Stimulated activated CD4-positive, alpha-beta T cell treated with anti-CD3 and anti-CD28 coated beads, Interleukin-4, amount 100 ng/mL, for 48 hours (primary cell): ENCODE measurements at places on chromosomes 4 and X.

GRCh38 chrX:40108959-40109287, 11.2 kb upstream of the BCOR start:
- DNase-seq, result peak; percentile 60

GRCh38 chr4:52743444-52744019, 7.7 kb downstream of the ERVMER34-1 start:
- DNase-seq, result no peak

DNA sequence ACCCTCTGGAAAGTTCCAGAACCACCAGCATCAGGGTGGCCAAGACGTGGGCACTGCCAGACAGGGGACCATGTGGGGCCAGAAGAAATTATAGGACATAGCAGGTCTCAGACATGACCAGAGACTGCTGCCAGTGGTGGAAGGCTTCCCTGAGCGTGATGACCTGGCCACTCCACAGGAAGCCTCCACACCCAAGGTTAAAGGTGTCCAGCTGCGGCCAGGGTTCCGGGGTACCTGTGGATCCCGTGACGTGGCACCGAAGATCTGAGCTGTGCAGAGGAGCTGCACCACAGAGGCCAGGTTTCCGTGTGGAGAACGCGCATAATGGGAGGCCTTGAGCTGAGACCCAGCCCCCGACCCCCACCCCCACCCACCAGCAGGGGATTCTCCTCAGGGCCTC, 16.4 kb upstream of the CTBP1 start:
- no peak for DNase-seq

DNA sequence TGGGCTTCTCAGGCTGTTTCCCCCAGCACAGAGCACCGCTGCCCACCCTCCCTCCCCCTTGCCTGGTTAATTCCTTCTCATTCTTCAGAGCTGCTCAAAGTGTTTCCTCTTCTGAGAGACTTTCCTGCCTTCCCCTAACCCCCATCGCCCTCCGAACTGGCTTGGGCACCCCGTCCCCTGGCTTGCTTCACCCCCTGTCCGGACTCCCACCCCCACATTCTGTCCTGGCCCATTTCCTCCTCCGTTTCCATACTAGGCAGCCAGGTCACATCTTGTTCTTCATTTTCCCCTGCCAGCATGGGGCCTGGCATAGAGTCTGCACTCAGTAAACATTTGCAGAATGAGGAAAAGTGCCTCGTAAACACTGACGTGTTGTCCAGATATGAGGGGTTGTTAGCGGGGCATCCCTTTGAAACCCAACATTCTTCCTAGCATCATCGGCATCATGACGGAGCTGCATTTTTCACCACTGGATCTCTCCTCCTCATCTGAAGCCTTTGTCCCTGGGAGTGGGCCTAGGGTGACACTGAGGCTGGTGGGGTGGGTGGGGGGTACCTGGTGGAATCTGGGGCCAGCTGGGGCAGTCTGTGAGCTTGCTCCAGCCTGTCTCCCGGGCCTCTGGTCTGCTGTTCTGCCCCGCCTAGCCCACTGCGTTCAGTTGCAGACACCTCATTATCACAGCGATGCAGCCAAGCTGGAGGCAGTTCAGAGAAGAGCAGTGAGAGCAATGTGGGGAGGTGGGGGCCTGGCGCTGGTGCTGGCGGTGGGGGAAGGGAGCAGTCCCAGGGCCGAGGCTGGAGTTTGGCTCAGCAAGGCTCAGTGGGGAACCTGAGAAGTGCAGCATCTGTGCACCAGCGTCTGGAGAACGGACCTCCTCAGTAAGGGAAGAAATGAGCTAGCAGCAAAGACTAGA, 149.4 kb upstream of the PJA1 start:
- no peak for DNase-seq

- DNase-seq, result no peak
Measured at GRCh38 chr4:150368667-150369066, 213.3 kb upstream of the MAB21L2 start.

DNA sequence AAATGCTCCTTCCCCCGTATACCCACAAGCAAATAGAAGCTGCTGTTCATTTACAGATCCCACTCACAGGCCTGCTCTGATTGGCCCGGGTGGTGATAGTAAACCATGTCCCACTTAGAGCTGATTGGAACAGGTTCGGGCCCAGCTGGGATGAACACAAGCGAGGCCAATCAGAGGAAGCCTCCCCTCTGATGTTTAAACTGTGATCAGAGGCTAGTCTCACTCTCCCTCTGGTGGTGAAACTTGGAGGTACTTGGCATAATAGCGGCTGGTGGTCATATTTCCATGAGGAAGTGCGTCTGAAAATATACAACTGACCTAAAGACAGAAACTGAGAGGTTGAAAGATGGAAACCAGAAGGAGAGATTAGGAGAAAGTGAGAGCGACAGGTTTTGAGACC, 51.5 kb upstream of the TRPC3 start:
- DNase-seq, result peak; percentile 8

DNA sequence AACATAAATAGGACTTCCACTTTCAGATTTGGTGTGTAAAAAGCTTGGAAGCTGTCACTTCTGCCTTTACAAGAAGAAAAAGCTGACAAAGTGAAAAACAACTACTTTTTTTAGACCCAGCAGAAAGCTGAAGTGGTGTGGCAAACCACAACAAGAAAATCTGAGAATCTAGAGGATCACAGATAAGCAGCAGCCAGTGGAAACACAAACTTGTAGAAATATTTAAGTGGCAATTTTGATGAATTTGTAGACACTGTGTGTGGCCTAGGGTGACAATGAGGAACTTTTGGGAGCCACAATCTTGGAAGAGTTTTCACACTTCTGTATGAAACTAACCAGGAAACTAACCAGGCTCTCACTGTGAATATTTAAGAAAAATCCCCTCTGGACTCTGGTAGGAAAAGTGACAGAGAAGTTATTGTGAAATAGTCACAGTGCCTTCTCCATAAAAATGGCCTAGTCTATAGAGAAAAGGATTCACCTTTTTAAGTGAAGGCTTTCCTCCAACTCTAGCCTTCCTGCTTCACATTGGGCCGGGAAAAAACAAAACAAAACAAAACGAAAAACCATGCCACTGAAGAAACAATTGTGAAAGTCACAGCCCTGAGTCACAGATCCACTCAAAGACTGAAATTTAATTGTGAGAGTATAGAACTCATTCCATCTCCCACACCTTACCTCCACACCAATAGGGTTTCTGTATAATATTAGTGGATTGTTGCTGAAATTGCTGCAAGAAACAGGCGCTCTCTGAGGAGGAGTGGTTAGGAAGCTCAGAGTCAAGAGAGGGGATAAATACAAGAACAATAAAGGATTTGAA, 26.7 kb upstream of the GUCY1A1 start:
- DNase-seq, result no peak

GRCh38 chrX:52577464-52578173, 60.8 kb upstream of the XAGE1B start:
- DNase-seq, result no peak

DNA sequence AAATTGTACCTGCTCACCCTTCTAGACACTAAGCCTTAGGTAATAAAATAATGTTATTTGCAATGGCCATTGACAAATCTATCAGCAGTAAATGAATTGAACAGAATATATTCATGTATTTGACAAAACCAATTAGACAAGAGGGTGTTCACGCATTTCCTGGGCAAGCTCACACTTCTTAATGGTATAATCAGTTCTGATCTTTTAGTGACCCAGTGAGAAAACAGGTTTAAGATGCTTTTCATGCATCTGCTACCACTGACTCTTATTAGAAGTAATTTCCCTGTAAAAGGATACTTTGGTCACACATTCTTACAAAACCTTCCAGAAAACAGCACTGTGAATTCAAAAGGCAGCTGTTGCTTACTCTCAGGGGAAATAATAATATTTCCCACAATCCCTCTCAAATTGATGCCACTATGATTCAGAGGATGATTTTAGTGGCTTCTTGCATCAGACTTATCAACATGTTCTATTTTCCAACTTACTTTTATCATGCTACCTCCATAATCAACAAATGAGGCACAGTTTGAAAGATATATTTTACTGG, 313.9 kb upstream of the NWD2 start:
- no peak for DNase-seq

- no peak for DNase-seq
Measured at GRCh38 chr4:182922501-182923284, 5.5 kb upstream of the DCTD start.

- DNase-seq, result peak; percentile 63
Measured at GRCh38 chr4:2793586-2794485, 951 bp downstream of the SH3BP2 start.

GRCh38 chr4:139171876-139172691, 4.9 kb downstream of the ELF2 start:
- DNase-seq, result no peak

- DNase-seq, result no peak
Measured at GRCh38 chr4:155305619-155306018, 71.1 kb downstream of the MAP9 start.

GRCh38 chr4:140296335-140297220, 76.9 kb upstream of the SCOC start:
- DNase-seq, result no peak

- no peak for DNase-seq
Measured at GRCh38 chr4:66571145-66571695, 900.9 kb upstream of the EPHA5 start.

DNA sequence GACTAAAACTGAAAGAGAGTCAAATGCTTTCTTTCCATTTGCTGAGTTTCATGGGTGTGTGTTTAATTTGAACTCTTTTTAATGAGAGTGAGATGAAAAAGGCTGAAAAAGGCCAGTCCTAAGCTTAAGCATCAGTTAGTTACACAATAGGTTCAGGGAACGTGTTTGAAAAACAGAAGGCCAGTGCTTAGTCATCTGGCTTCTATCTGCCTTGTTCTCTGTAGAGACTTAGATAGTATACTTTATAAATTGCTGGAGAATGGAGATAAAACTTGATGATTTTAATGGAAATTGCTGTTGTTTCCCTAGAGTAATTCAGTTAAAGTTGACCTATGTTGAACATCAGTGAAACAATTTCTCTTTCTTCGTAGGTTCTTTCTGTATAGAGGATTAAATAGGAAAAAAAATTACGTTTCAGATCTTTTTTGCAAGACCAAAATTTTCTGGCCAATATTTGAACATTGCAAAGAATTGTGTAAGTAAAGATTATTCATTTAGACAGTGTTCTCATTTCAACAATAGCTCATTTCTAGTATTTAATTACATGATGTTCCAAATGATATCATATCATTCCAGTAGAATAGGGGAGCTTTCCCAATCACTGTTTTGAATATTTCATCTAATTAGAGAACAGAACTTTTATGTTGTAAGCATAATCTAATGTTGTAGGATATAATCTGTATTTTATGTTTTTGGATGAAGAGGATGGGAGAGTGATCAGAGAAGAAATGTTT, 1088.8 kb downstream of the ADGRL3 start:
- no peak for DNase-seq

- DNase-seq, result no peak
Measured at GRCh38 chrX:33725535-33726210, 406.4 kb downstream of the FAM47A start.

DNA sequence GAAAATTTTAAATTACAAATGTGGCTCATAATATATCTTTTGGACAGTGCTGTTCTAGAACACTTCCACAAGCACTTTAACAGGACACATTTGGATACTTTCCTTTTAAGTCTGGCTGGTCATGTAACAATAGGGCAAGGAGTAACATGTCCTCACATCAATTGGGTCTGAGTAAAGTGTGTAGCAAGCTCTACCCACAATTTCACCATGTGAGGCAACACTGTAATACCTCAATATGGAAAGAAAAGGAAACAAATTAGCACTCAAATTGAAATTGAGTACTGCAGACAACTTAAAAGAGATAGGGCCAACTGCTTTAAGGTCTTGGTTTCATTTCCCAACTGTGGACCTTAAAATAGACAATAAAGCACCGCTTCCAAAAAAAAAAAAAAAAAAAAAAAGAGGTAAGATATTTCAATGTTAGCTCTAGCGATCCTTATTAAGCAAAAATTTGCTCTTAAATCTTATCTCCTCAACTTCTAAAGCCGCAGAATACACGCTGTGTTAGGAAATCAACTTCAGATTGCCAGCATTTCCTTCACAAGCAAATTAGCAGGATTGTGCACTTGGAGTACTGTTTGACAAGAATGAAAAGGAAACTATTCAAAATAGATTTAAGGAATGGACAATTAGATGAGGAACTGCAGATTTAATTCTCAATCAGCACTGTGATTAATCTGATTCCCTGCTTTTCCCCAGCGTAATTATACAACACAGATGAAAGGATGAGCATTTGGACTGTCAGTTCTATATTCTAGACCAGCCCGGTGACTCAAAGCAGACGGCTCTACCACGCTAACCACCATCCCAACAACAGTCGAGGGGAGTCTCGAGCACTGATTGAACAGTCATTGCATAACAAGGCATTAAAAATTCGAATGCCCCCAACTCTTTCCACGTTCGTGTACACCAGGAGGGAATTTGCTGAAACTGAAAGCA, 1.6 kb downstream of the CASK start:
- DNase-seq, result no peak

DNA sequence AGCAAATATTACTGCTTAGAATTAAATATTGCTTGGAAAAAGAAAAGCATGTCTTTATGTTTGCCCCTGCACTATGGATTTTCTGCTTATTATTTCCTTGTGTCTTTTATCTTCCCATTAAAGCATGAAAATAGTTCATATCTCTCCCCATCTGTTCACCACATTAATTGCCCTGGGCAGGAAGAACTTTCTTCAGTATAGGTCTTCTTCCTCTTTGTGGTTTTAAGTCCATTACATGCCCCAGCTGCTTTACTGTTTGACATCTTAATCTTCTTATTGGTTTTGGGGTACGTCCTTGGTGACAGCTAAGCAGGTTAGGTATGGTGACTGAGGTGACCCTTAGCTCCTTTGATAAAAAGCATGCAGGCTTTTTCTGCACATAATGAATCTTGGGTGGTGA, 157.3 kb downstream of the AASDH start:
- DNase-seq, result no peak

DNA sequence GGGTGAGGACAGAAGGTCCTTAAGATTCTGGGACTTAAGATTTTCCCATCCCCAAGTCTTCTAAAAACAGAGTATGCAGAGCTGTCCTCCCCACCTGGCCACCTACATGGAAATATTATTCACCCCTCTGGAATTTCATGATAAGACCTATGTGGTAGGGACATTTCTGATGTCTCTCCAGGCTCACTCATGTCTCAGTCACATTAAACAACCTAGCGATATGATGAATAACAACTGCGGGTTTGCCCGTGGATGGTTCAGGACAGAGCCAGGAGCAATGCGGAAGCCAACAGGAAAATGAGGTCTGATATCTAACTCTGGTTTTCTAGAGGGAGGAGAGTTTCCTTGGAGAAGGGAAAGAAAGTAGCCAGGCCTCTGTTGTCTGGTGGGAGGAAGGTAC, 47.4 kb downstream of the TEX13A start:
- DNase-seq, result no peak

GRCh38 chr4:63524764-63525163, 884.5 kb downstream of the TECRL start:
- DNase-seq, result no peak

DNA sequence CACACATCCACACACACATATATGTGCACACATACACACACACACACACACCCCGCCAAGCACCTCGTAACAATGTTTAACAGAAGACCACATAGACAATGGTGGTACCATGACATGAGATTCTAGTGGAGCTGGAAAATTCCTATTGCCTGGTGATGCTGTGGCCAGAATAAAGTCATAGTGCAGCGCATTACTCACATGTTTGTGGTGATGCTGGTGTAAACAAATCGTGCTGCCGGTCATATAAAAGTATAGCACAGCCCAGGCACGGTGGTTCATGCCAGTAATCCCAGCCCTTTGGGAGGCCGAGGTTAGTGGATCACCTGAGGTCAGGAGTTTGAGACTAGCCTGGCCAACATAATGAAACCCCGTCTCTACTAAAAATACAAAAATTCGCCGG, 275.2 kb downstream of the TRIML1 start:
- no peak for DNase-seq

- DNase-seq, result no peak
Measured at GRCh38 chr4:103075435-103075893, 1.1 kb downstream of the SLC9B2 start.

GRCh38 chrX:119041175-119041574, 31.6 kb upstream of the CT47C1 start:
- DNase-seq, result no peak
